Panc1 (cell line): ENCODE measurements at places on chromosomes 11 and 22.

DNA sequence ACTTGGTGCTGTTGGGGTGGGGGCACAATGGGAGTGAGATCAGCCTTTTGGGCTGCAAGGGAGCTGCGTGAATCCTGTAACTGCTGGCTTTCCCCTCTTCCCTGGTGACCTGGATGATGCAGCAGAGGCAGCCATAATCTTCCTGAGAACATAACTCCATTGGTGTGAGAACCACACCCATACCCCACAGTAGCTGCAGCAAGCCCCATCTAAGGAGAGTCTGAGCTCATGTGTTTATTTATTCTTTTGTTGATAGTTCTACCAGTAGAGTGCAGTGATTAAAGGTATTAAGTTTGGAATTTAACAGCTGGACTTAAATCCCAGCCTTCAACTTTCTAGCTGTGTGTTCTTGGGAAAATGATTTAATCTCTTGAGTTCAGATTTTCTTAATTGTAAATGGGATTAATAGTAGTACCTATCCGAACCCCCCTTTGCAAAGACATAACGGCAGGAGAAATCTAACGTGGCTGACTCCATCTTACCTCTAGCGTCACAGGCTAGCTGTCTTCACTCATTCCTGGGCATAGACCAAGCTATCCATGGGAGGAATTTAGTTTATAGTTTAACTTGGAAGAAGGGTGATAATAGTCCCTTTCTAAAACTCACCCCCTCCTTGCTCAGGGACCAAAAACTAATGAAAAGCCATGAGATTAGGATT, 385.0 kb upstream of the DDI1 start:
- no peak for DNase-seq
- H3K4me3 ChIP-seq: no peak overlapping the region
- no peaks in the 10 kb centered on the region for H3K36me3 ChIP-seq
- no peak overlapping the region for H3K27ac ChIP-seq
- H3K27me3 ChIP-seq: no peaks in the 10 kb centered on the region

- H3K27ac ChIP-seq: no peak overlapping the region
- H3K4me1 ChIP-seq: no peaks in the 10 kb centered on the region
- no peaks in the 10 kb centered on the region for H3K36me3 ChIP-seq
- DNase-seq: no peak
Observed at GRCh38 chr11:60633645-60634044, 65.8 kb upstream of the MS4A8 start.

- H3K4me1 ChIP-seq: no peaks in the 10 kb centered on the region
- no peaks in the 10 kb centered on the region for H3K27me3 ChIP-seq
- no peaks in the 10 kb centered on the region for H3K36me3 ChIP-seq
- no peak overlapping the region for H3K4me3 ChIP-seq
- DNase-seq: no peak
Observed at GRCh38 chr22:41401781-41402648, 20.3 kb downstream of the TEF start.

- peaks cover 21% of the 10 kb centered on the region for H3K27me3 ChIP-seq
- H3K36me3 ChIP-seq: no peaks in the 10 kb centered on the region
- no peak for DNase-seq
- no peaks in the 10 kb centered on the region for H3K4me1 ChIP-seq
Observed at GRCh38 chr11:19370100-19370861, 129.5 kb upstream of the E2F8 start.

GRCh38 chr11:94773842-94774241, 5.7 kb downstream of the AMOTL1 start:
- no peak for DNase-seq
- H3K36me3 ChIP-seq: peaks cover 2% of the 10 kb centered on the region; the same call in 1 of the 2 replicates
- peaks cover 8% of the 10 kb centered on the region for H3K27me3 ChIP-seq
- no peak overlapping the region for H3K4me3 ChIP-seq
